Stimulated activated CD8-positive, alpha-beta memory T cell treated with anti-CD3 and anti-CD28 coated beads, Interleukin-7, amount 100 ng/mL, for 1 hour (primary cell): ENCODE measurements at places on chromosomes 4 and X.

- DNase-seq, result no peak
Measured at GRCh38 chr4:114512595-114513295, 85.9 kb upstream of the UGT8 start.

DNA sequence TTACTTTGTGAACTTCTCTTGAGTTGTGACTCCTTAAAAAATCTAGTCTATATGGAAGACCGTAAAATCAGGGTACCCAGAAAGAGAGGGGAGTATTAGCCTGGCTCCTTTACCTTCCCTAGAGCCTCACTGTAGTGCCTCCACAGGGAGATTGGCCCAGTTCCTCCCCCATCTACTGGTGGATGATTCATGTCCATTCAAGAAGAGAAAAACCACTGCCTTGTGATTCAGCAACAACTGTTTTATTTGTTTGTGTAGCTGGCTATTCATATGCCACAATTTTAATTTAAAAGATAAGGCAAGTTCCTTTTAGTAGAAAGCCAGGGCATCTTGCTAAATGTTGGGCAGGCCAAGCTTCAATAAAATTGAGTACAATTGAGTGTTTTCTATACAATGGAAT, 221.8 kb upstream of the KCNIP4 start:
- no peak for DNase-seq

DNA sequence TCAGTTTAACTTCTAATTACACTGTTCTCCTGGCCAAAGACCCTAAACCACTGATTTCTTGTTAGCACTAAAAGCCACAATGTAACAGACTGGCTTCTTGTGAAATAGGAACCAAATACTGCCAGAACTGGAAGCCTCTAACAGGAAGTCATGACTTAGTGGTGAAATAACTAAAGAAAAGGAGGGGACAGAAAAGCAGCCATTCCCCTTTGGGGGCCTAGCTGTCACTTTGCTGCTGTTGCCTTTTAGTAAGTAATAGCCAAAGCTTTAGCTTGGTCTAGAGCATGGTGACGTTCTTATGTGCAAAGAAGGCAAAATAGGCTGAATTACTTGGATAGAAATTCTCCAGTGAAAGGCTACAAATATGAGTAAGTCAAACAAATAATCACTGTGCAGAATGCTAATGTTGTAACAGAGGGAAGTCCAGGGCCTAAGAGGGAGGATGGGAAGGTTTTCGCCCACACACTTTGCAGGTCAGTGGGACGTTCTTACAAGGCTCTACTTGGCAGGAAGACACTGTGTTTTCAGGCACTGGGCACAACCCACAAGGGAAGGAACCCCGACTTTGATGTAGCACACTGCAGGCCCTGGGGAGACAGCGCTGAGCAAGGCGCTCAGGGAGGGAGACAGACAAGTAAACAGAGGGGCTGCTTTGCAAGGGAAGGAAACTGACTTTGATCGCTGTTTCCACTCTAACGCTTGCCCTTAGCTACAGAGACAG, 16.7 kb downstream of the GAB3 start:
- peak; percentile 13 for DNase-seq

GRCh38 chr4:38133711-38134480, 173.7 kb downstream of the PTTG2 start:
- no peak for DNase-seq

GRCh38 chr4:10552591-10553280, 95.5 kb upstream of the ZNF518B start:
- DNase-seq, result no peak

DNA sequence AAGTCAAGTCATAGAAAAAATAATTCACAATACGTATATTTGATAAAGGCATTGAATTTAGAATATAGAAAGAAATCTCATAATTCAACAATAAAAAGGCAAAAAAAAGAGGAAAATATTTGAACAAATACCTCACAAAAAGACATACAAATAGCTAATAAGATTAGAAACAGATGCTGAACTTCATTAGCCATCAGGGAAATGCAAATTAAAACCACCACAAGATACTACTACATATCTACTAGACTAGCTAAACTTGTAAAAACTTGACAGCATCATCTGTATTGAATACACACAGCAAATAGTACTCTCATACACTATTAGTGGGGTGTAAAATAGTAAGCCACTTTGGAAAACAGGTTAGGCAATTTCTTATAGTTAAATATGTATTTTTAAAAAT, 128.7 kb upstream of the TLL1 start:
- DNase-seq, result no peak

DNA sequence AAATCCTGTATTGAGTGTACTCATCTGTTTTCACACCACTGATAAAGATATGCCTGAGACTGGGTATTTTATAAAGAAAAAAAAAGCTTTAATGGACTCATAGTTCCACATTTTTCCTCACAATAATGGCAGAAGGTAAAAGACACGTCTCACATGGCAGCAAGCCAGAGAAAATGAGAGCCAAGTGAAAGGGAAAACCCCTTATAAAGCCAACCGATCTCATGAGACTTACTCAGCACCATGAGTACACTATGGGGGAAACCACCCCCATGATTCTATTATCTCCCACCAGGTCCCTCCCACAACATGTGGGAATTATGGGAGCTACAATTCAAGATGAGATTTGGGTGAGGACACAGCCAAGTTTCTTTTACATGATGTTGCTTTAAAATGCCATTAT, 171.9 kb downstream of the GALNTL6 start:
- no peak for DNase-seq

- peak; percentile 10 for DNase-seq
Measured at GRCh38 chrX:130171446-130172126, at the start of gene RAB33A. RAB33A (plus strand) TSS chrX:130171962; CDS start chrX:130172063, 101 bp downstream.

GRCh38 chrX:115649461-115650063, 88.6 kb downstream of the PLS3 start:
- no peak for DNase-seq

- no peak for DNase-seq
Measured at GRCh38 chrX:51461053-51462044, 35.0 kb downstream of the NUDT11 start.

GRCh38 chr4:17786567-17786966, 5.1 kb upstream of the FAM184B start:
- DNase-seq, result no peak

GRCh38 chr4:142473218-142473959, 372.7 kb downstream of the INPP4B start:
- no peak for DNase-seq

GRCh38 chr4:168600796-168601583, 104.1 kb downstream of the PALLD start:
- DNase-seq, result no peak

- DNase-seq, result no peak
Measured at GRCh38 chr4:56681853-56682525, 893 bp upstream of the HOPX start.

GRCh38 chr4:145298885-145299284, 118.5 kb upstream of the OTUD4 start:
- DNase-seq, result no peak

DNA sequence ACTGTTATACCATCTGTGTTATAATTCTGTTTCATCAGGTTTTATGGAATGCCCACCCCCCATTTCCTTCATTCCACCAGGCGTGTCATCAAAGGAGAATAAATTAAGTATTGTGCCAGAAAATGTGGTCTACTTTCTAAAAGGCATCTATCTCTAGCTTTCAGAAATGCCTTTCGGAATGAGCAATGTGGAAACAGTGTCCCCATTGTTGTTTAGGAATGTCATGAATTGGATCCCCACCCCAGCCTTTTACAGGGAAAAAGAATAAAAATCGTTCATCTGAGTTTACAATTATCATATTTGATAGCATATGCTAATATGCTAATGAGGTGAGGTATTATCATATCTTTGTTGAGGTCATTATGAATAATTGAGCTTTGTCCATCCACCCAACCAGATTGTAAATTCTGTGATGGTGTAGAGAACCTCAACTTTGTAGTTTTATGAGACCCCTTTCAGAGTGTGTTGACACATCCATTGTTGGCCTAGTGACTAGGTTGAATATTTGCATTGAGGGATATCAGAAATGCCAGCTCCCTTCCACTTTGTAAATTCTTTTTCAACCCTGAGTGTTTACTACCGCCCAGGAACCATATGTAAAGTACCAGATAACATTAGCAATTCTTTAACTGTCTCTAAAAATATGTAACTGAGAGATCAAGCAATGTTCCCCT, 56.2 kb upstream of the CCDC160 start:
- DNase-seq, result no peak

DNA sequence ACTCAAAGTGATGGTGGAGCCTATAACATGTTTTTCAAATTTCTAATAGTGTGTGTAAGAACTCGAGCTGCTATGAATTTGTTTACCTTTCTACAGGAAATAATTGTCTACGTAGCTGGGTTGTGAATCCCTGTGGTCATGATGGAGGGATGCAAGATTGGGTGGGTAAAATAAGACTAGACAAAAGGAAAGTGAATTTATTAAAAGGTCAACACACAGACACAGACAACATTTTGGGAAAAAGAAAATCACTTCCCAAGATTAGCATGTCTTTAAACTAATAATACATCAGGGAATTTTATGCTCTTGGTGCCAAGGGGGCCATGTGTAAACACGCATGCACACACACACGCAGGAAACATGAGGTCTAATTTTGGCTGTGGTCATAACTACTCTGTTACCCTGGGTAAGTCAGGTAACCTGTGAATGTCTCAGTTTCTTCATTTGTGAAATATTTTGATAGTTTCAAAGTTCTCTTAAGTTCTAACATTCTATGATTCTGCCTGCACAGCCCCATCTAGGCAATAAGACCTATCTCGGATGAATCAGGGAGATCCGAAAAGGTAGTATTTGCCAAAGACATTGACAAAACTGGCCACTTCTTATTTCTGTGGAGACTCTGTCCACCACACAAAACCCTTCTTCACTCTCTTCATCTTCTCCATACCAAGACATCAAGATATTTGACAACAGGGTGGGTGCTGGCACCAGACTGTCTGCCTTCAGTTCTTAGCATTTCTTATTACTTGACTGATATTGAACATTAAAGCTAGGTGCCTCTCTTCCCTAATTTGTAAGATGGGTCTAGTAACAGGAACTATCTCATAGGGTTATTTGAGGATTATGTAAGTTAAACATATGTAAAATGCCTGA, 1.6 kb upstream of the UNC5C start:
- DNase-seq, result no peak

- no peak for DNase-seq
Measured at GRCh38 chr4:162985131-162985530, 181.6 kb downstream of the NAF1 start.

- no peak for DNase-seq
Measured at GRCh38 chr4:99529956-99530355, 19.1 kb downstream of the C4orf17 start.

DNA sequence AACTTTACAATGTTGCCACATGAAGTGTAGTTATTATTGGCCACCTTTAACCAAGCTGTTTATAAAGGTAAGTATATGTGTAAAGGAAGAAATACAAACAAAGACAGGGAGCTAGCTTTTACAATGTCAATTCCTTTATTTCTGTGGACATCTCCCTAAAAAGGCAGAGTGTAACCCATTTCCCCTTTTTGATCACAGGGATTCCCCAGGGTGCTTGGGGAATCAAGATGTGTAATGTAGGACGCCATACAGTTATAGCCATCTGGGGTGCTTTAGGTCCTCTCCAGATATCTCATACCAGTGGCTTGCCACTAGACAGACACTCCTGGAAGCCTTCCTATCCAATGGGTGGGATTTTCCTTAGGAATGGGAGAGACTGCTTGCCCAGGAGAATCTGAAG, 4.2 kb upstream of the CUL4B start:
- no peak for DNase-seq

GRCh38 chrX:53681661-53682060, 4.9 kb downstream of the HUWE1 start:
- no peak for DNase-seq

DNA sequence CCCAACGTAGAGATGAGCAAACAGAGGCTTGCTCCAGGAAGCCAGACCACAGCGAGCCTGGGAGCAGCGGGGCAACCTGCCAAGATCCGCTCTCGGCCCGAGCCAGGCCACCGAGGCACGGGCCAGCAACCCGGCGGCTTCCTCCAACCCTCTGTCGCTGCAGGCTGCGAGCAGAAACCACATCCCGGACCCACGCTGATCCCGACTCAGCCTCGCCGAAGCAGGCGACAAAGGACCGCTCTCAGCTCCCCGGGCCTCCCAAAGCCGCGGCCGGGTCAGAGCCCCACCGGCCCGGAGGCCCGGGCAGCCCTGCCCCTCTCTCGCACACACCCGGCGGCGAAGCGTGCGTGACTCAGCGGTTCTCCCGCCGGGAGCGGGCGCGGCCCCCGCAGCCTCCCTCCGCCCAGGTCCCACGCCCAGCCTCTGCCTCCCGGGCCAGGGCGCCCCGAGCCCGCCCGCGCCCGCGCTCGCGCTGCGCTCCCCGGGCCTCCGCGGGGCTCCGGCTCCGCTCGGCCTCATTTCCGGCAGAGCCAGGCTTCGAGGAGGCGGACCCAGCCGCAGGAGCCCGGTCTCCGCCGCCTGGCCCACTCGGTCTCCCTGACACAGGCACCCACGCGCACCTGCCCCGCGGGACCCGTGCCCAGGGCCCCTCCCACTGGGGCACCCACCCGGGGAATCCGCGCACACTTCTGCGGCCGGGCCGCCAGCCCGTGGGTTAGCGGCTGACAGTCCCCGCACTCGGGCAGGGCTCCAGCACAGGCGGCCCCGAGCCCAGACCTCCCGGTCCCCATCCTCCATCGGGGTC, 1.7 kb downstream of the PPP2R2C start:
- no peak for DNase-seq

DNA sequence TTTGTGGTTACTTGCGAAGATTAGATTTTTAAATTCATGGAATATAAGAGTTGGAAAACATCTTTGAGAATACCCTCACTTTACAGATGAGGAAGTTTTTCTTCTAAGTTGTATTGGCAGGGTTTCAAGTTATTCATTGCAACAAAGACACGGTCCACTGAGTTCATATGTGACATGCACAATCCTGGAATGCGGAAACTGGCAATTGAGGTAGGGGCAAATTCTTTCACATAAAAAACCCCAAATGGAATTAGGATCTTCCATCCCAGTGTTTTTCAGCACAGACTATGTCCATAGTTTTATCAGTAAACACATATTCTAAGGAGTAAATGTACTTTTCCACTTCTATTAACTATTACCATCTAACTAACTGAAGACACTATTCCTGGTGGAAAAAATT, 81.8 kb upstream of the NAP1L5 start:
- DNase-seq, result no peak

GRCh38 chr4:118968005-118968404, 79.4 kb downstream of the SYNPO2 start:
- DNase-seq, result no peak

DNA sequence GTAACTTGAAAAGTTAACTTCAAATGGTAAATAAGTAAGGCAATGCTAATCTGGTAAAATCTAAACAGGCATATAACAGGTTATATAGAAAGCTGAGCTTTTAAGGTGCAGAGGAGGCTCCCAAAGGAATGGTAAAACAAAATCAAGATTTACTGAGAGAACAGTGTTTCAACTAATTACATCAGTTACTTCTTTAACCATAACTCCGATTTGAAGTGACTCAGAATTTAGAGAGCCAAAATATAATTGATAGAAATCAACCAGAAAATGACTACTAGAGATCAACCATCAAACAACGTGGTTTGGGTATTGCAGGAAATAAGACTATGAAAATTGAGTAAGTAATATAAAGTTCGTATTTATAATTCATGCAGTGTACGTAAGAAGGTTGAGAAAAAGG, 6.9 kb downstream of the G3BP2 start:
- DNase-seq, result no peak
